ENCODE measurements at places on chromosomes 1 and 21.
A peak's percentile ranks its signal among the peaks of the same experiment; 100 is the strongest.

DNA sequence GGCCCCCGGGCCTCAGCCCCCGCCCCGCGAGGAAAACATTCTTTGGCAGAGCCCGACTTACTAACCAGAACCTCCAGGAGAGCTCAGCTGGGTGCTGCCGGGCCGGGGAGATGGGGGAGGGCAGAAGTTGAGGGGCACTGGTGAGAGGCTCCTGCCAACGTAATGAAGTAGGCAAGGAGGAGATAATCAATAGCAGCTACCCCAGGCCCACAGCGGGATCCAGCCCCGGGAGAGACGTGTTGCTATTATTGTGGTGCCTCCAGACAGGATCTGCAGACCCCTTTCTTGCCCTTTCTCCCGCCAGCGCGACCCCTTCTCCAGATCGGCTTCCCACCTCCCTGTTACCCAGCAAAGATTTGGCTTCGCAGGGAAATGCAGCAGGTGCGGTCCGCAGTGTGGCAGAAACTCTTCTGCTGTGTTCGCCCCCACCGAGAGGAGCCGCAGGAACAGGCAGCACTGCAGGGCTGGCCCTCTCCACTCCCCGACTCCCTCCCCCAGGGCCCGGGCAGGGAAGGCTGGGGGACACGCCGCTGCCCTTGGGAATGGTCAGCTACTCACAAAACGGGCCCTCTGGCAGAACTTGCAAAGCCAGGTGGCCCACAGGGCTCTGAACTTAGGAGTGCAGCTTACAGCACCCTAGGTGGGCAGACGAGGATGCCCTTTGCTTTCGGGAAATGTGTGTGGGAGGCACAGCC is 1.5 kb upstream of the KCNA2 start:
- H3K27me3 ChIP-seq: no peaks in the 10 kb centered on the region
- no peak overlapping the region for H3K27ac ChIP-seq
- no peaks in the 10 kb centered on the region for H3K36me3 ChIP-seq
- H3K4me1 ChIP-seq: no peaks in the 10 kb centered on the region

DNA sequence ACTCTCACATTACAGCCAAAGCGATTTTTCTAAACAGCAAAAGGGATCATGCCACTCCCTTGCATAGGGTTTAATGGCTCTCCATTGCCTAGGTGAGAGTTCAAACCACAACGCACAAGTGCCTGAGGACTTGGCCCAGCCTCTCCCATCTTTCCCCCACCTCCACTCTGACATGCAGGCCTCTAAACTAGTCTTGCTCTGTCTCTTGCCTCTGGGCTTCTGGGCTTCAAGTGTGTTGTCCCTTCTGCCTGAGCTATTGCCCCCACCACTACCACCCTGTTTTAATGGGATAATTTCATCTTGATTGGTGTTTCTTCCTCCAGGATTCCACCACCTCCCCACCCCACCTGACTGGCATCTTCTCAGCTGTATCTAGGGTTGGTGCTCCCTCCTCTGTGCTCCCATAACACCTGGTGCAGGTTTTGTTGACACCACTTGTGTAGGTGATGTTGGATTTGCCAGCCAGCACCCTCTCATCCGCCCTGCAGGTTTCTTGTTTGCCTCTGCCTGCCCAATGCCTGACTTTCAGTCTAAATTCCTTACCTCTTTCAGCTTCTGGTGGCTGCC is 2.7 kb upstream of the ZBTB21 start:
- H3K4me3 ChIP-seq: no peak overlapping the region
- H3K27me3 ChIP-seq: no peaks in the 10 kb centered on the region
- peaks cover 13% of the 10 kb centered on the region for H3K4me1 ChIP-seq
- H3K36me3 ChIP-seq: no peaks in the 10 kb centered on the region
- no peak for DNase-seq

- DNase-seq: no peak
- no peak overlapping the region for H3K4me3 ChIP-seq
- no peaks in the 10 kb centered on the region for H3K4me1 ChIP-seq
- peaks cover 7% of the 10 kb centered on the region for H3K36me3 ChIP-seq
Measured at GRCh38 chr1:244053831-244054230, 2.7 kb downstream of the ZBTB18 start.

DNA sequence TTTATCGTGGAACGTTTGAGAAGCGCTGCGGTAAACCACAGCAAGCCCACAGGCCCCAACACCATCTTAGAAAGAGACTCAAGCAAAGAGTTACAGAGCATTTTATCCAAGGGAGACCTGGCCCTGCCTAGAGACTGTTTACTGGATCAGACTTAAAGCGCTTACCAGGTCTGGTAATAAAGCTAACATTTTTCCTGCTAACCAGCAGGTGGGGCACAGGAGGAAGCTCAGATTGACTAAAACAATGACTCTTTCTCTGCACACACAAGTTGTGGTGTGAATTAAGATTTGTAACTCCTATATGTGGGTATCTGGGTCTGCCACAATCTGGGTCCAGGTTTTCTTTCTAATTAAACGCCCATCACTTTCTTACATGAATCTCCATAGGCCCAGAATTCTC is 136.5 kb upstream of the ETS2 start:
- H3K36me3 ChIP-seq: no peaks in the 10 kb centered on the region
- no peak overlapping the region for H3K4me3 ChIP-seq
- no peaks in the 10 kb centered on the region for H3K27me3 ChIP-seq
- DNase-seq: no peak

DNA sequence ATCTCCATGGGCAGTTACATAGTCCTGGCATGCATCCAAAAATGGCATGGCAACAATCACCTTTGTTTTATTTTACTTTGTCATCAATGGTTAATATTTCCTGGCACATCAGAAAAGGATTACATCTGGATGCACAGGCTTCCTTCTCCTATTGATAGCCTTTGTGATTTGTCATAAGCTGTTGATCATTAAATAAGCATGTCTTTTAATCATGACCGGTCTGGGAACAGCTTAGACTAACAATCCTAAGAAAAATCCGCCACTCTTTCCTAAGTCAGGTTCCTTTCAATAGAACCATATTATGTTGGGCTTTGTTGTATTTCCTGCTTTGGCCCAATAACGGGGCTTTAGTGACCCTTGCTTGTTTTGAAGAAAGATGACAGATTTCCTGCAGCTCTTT is 330.6 kb downstream of the DUSP10 start:
- no peaks in the 10 kb centered on the region for H3K36me3 ChIP-seq
- no peak for DNase-seq
- H3K27ac ChIP-seq: no peak overlapping the region
- H3K27me3 ChIP-seq: no peaks in the 10 kb centered on the region

- no peak overlapping the region for H3K4me3 ChIP-seq
- peak overlapping the region; percentile 100 for H3K27ac ChIP-seq
- no peaks in the 10 kb centered on the region for H3K27me3 ChIP-seq
- peaks cover 4% of the 10 kb centered on the region for H3K36me3 ChIP-seq
- no peak for DNase-seq
Measured at GRCh38 chr1:17579951-17580939, 40.7 kb downstream of the ARHGEF10L start.

GRCh38 chr1:197126691-197127090 is 19.8 kb downstream of the ASPM start:
- no peak for DNase-seq
- no peaks in the 10 kb centered on the region for H3K36me3 ChIP-seq
- no peaks in the 10 kb centered on the region for H3K27me3 ChIP-seq
- H3K4me3 ChIP-seq: no peak overlapping the region
- H3K4me1 ChIP-seq: no peaks in the 10 kb centered on the region

DNA sequence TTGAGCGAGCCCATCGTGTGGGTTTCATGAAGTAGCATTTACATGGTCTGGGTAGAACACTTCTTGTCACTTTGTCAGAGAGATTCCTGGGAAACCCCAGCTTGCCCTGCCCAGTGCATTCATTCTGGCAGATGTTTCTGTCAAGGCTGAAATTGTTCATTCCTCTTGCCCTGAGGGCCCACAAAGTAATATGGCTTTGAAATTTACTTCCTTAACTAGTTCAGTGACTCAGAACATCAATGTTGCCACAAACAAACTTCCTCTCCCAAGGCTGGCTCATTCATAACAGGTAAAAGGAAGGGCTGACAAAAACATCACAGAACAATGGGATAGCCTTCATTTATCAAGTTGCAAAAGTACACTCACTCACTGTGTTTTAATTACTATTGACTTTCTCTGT is 5.0 kb upstream of the KIAA0040 start:
- H3K27ac ChIP-seq: no peak overlapping the region
- H3K36me3 ChIP-seq: no peaks in the 10 kb centered on the region
- no peaks in the 10 kb centered on the region for H3K27me3 ChIP-seq
- DNase-seq: no peak

DNA sequence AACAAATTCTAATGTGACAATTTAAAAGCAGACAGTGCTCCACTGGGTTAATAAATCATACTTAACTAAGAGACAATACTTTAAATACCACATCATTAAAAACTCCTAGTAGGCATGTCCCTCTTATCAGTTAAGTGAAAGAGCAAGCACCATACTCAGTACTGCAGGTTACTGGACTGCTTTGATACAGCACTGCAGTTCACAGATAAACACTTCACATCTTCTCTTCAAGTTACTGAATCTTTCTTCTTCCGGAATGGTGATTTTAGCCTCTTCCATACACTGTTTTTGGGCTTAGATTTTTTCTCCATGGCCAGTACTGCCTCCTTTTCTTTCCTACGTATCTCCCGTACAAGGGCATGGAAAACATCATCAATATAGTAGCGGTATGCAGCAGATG is 11.0 kb downstream of the RIT1 start:
- no peak overlapping the region for H3K4me3 ChIP-seq
- H3K4me1 ChIP-seq: no peaks in the 10 kb centered on the region
- no peak for DNase-seq
- H3K27me3 ChIP-seq: no peaks in the 10 kb centered on the region
- H3K36me3 ChIP-seq: peaks cover 87% of the 10 kb centered on the region
- H3K27ac ChIP-seq: no peak overlapping the region

GRCh38 chr1:157004806-157005205 is 40.7 kb downstream of the ARHGEF11 start:
- H3K4me1 ChIP-seq: peaks cover 8% of the 10 kb centered on the region
- no peak overlapping the region for H3K27ac ChIP-seq
- no peak overlapping the region for H3K4me3 ChIP-seq
- H3K27me3 ChIP-seq: no peaks in the 10 kb centered on the region
- H3K36me3 ChIP-seq: no peaks in the 10 kb centered on the region
- no peak for DNase-seq

DNA sequence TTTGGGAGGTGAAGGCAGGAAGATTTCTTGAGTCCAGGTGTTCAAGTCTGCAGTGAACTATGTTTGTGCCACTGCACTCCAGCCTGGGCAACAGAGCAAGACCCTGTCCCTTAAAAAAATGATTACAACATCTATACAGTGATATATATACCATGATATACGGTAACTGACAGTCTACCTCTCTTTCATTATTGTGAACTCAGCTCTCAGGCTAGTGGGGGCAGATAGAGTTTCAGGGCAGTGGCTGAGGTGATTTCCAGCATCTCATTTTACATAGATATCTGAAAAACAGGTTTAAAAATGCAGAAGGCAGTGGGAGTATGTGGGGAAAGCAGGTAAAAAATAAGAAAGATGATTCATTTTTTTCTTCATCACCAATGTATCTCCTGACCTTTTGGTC is 8.1 kb upstream of the NTNG1 start:
- H3K4me1 ChIP-seq: no peaks in the 10 kb centered on the region
- H3K36me3 ChIP-seq: no peaks in the 10 kb centered on the region
- no peak overlapping the region for H3K27ac ChIP-seq
- H3K4me3 ChIP-seq: no peak overlapping the region

DNA sequence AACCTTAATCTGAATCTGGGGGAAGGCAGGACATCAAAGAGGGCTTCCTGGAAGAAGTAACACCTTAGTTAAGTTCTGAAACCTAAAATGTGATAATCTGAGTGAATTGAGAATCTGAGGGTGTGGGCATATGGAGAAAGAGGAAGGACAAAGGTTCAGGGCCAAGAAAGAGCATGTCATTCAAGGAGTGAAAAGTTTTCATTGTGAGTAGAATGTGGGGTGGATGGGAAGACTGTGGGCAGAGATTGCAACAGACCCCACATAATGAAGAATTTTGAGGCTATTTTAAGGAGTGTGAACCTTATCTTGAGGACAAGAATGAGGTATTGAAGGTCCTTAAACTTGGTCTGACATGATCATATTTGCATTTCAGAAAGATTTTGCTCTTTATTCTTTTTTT is 227.2 kb downstream of the PTGER3 start:
- H3K27ac ChIP-seq: no peak overlapping the region
- H3K36me3 ChIP-seq: no peaks in the 10 kb centered on the region
- no peak for DNase-seq

DNA sequence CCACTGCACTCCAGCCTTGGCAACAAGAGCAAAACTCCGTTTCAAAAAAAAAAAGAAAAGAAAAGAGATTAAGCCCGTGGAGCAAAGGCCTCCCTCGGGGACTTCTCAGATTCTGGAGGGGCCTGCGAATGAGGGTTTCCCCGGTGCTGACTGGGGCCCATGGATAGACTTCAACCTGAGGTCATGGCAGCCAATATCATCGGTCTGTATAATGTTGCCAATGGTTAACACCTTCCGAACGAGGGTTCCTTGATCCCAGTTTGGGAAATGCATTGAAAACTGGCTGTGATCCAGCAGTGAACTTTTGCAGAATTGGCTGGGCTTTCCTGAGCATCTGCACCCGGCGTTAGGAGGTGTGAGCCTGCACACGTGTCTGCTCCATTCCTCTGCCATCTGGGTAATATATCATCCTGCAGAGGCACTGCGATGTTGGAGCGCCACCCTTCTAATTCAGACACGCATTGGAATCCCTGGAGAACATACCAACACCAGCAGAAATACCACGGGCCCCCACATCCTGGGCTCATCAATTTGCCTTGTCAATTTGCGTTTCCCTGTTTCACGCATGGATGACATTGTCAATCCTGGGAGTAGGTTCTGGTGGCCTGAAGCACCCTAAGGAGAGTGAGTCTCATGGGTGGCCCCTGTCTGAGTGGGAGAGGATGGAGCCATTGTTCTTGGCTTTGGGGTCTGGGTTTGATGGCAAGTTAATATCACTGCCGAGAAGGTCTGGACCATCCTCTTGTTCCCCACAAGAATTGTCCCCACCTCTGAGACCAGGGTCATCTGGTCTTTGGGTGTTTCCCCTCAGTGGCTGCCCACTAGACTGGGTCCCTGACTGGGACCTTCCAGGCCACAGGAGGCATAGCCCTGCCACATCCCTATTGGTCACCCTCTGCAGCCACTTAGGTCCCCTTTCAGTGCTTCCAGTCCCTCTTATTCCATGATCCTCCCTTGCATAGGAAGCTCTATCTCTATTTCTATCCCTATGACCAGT is 441.0 kb downstream of the PTPRU start:
- H3K4me1 ChIP-seq: no peaks in the 10 kb centered on the region
- H3K27me3 ChIP-seq: no peaks in the 10 kb centered on the region
- H3K36me3 ChIP-seq: no peaks in the 10 kb centered on the region
- no peak overlapping the region for H3K27ac ChIP-seq
- no peak overlapping the region for H3K4me3 ChIP-seq

GRCh38 chr1:27940297-27940696 is 5.5 kb downstream of the SMPDL3B start:
- peaks cover 14% of the 10 kb centered on the region for H3K27me3 ChIP-seq
- H3K4me3 ChIP-seq: no peak overlapping the region
- no peaks in the 10 kb centered on the region for H3K36me3 ChIP-seq
- no peak overlapping the region for H3K27ac ChIP-seq

- no peaks in the 10 kb centered on the region for H3K36me3 ChIP-seq
- H3K4me3 ChIP-seq: no peak overlapping the region
- H3K4me1 ChIP-seq: no peaks in the 10 kb centered on the region
- H3K27me3 ChIP-seq: no peaks in the 10 kb centered on the region
- no peak overlapping the region for H3K27ac ChIP-seq
Measured at GRCh38 chr21:35984654-35985361, 75.5 kb downstream of the SETD4 start.

All from tibial artery (tissue), 4 donors.